ENCODE measurements at places on chromosomes 4 and X.

- no peak for DNase-seq
Measured at GRCh38 chr4:163042306-163042705, 124.4 kb downstream of the NAF1 start.

GRCh38 chrX:43562372-43562771 is 93.7 kb upstream of the MAOA start:
- no peak for DNase-seq

GRCh38 chr4:148834804-148835631 is 392.8 kb upstream of the NR3C2 start:
- DNase-seq, result no peak

- DNase-seq, result no peak
Measured at GRCh38 chrX:32937043-32937442, 274.3 kb downstream of the DMD start.

GRCh38 chr4:61923179-61923578 is 723.1 kb downstream of the ADGRL3 start:
- DNase-seq, result no peak

DNA sequence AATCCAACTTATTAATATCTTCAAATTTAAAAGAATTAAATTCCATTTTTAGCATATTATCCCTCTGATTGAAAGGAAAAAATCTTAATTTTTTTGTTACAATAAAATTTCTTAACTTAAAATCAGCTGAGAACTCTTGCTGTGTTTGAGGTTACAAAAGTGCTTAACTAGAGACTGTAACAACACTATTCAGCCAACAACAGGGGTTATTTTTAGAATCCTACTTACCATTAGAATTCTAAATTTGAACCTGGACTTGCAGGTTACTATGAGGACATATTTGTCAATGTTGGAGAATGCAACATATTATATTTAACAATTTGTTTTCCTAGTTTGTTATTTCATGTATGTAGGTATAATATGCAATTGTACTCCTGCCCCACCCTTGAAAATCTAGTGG is 238.1 kb upstream of the CXXC4 start:
- DNase-seq, result no peak

GRCh38 chr4:78361621-78362120 is 189.9 kb upstream of the ANXA3 start:
- DNase-seq, result no peak

DNA sequence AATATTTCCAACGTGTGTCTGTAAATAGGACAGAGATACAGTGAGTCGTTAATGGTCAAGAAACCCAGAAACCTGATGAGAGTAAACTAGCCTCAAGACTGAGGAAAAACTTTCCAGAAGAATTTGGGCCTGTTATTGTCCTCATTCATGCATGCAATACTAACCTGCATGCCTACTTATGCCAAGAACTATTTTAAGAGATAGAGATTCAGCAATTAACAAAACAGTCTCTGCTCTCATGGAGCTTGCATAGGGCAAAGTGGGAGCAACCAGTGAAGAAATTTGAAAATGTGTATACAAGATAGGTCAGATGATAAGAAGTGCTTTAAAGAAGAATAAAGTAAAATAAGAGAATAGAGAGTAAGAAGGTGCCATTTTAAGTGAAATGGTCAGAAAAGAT is 66.1 kb upstream of the FRG1 start:
- DNase-seq, result no peak

- no peak for DNase-seq
Measured at GRCh38 chr4:174211622-174212044, 71.8 kb downstream of the FBXO8 start.

DNA sequence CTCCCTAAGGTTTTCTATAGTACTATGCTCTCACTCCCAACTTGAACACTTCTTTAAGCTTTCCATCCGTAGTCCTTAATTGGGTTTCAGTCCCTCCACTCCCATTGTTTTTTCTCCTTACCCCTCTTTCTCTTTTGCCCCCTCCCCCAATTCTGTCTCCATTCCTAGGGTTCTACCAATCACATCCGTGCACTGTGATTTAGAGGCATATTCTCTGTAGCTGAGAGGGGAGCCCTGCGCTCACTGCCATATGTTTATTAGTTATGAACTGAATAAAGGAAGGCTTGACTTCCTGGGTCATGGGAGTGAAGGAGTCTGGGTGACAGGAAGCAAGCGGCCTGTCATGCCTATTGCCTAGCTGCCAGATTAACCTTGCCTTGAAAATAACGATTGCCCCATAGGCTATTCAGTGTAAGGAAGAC is 471 bp downstream of the MCTS1 start:
- no peak for DNase-seq

- no peak for DNase-seq
Measured at GRCh38 chr4:7462509-7462971, 27.8 kb upstream of the PSAPL1 start.

GRCh38 chrX:100381619-100382018 is 28.5 kb downstream of the PCDH19 start:
- DNase-seq, result no peak

- no peak for DNase-seq
Measured at GRCh38 chrX:153755136-153755535, 8.9 kb upstream of the PLXNB3 start.

GRCh38 chr4:121777625-121778024 is 12.7 kb upstream of the SMIM43 start:
- no peak for DNase-seq

DNA sequence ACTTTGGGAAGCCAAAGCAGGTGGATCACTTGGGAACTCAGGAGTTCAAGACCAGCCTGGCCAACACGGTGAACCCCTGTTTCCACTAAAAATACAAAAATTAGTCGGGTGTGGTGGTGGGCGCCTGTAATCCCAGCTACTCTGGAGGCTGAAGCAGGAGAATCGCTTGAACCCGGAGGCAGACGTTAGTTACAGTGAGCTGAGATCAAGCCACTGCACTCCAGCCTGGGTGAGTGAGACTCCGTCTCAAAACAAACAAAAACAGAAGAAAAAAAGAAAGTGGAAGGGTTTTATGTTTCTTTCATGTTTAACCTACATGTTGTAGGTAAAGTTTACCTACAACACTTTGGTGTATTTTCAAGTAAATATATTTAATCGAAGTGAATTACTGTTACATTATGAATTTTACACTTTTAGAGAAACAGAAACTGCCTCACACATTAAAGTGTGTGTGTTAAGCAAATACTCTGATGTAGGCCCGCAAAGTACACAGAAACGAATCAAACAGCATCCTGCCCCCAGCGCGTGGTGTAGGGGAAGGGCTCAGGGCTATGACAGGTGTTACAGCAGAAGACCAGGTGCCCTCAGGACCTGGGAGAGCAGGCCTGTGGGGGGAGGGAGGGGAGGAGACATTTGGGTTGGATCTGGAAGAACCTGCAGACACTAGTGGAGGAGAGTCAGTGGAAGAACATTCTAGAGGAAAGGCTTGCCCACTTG is 39.0 kb downstream of the PTTG2 start:
- no peak for DNase-seq

- no peak for DNase-seq
Measured at GRCh38 chrX:43703211-43703791, 47.2 kb downstream of the MAOA start.

DNA sequence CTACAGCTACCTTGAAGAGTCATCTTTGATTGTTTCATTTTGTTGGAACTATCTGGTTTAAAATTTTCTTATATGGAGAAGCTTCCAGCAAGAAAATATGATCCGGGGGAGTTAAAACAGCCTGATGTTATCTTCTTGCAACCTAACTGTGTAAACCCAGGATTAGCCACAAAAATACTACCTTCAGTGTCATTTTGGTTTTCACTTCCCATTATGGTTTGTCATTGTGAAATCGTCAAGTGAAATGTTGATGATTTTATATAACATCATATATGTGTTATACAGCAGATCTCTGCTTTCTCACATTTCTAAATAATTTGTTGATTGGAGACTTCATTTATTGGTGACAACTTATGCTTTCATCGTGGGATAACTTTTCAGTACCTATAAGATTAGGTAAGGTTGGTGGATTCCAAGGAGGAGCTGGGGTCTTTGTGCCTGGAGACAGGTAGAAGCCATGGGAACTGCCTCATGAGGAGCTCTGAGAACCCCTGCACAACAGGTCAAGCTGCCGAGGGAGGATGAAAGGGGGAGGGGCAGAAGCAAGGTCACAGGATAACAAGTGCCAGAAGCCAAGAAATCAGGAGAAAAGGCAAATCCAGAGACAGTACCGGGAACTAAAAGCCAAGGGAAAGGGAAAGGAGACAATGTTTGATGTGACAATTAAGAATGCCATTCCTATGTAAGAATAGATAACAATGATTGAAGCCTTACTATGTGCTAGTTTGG is 7.2 kb downstream of the ARHGAP24 start:
- no peak for DNase-seq

DNA sequence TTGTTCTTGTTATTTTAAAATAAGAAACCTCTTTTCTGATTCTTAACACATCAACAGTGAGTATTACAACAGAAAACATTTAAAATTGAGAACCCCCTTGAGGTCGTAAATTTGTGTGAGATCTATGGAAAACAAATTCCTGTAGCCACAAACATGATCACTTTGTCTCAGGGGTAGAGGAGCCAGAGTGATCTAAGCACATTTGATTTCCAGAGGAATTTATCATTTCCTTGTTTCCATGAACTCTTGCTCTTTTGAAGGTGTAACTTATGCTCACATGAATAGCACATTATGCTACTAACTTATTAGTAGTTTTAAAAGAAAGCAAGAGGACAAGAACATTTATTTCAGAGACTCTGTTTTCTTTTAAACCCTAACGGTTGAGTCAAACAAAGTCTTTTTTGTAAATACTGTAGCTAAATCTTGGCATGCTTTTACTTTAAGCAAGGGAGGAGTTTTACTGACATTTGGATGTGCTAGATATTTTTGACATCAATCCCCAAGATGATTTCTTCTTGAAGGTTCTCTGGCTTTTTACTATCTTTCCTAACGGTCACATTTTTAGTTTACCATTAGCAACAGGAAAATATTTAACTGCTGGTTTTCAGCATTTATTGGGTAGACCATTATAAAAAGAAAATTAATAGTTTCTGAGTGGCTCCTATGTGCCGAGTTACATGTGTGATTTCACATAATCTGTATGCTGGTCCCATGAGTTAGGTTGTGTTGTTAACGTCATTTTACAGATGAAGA is 27.9 kb upstream of the ZCCHC12 start:
- DNase-seq, result no peak

- DNase-seq, result no peak
Measured at GRCh38 chr4:25914670-25915352, 791 bp downstream of the SMIM20 start.

DNA sequence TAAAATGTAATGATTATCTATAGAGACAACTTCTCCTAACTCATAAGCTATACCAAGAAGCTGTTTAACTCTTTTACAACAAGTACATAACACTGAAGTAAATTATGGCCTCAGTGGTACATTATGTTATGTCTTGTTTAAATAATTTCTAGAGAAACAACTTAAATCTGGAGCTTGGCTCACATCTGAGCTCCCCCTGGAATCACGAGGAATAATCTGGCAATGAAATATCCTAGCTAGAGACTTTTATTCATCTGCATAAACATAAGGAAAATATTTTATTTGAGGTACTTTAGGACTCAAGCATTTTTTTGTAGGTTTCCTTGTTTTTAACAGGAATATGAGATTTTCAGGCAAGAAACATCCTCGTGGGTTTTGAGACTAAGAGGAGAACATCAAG is 354.7 kb upstream of the SLC7A11 start:
- no peak for DNase-seq

DNA sequence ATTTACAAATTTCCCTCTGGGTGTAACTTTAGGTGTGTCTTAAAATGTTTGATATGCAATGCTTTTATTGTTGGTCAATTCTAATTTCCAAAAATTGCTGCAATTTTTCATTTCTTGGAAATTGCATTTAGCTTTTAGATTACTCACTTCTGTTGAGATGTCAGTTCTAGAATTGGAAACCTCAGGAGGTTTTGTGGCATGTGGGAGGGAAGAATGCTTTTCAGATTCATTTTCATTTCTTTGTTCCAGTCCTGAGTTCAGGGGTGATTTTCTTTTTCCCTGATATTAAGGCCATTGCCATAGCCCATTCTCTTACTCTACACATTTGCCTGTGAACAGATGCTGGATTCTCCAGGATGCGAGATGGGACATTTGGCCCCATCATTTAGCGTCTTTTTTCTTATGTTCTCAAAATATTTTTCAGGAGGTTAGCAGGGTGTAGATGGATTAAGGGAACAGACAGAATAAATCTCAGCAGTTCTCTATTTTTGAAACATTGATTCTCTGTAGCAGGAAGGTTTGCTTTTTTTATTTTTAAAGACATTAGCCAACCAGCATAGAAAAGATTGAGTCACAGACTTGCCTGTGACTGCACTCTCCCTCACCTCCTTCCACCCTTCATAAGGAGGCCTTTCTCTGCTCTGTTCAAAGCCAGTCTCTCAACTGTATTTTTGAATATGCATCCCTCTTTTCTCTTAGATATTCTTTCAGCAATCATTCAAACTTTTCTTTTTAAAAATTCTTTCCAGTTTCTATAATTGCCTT is 238.4 kb upstream of the ANXA3 start:
- DNase-seq, result no peak

DNA sequence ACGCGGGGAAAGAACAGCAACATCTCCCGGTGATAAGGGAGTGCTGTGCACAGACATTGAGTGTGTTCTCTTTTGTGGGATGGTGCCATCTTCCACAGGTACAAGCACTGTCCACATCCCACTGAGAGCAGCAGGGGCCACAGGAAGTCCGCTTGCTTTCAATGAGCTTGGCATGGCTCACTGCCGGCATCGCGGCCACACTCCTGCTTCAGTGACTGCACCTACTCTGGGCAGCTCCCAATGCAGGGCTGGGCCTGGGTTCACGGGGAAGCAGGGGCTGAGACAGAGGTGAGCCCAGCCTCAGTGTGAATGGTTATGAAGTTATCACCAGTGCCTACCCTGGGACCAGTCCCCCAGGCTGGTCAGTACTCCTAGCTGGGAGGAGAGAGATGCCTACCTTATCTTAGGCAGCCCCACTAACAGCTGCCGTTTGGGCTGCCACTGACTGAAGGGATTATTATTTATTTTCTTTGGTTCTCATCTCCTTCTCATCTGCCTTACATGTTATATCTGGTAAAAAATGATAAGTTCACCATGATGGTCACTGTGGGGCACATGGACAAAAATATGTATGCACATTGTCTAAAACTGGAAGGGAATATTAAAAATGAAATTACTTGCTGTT is 99.2 kb downstream of the MGST2 start:
- DNase-seq, result no peak

DNA sequence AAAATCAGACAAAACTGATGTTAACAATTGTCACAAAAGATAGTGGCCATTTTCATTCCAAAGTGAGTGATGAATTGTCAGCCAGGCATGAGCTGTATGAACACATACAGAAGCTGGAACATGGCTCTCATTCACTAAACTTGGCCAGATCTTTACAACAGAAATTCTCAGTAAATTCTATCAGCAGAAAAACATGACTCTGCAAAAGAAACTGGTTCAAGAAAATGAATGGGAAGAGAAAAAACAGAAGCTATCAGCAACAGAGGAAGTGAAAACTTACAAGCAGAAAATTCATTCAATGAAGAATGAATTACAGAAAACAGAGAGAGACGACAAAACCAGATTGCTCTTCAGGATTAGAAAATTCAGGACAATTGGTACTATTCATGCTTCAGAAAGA is 249.6 kb downstream of the COL25A1 start:
- DNase-seq, result no peak

- DNase-seq, result no peak
Measured at GRCh38 chrX:47579537-47579936, 2.7 kb upstream of the TIMP1 start.

- no peak for DNase-seq
Measured at GRCh38 chr4:72918362-72918761, 151.2 kb downstream of the COX18 start.

- DNase-seq, result no peak
Measured at GRCh38 chrX:76148041-76148665, 24.7 kb upstream of the PBDC1 start.

Measured in stimulated activated CD8-positive, alpha-beta memory T cell treated with anti-CD3 and anti-CD28 coated beads, Interleukin-4, amount 100 ng/mL, for 1 hour (primary cell).